ENCODE measurements at places on chromosomes 5 and 9.

DNA sequence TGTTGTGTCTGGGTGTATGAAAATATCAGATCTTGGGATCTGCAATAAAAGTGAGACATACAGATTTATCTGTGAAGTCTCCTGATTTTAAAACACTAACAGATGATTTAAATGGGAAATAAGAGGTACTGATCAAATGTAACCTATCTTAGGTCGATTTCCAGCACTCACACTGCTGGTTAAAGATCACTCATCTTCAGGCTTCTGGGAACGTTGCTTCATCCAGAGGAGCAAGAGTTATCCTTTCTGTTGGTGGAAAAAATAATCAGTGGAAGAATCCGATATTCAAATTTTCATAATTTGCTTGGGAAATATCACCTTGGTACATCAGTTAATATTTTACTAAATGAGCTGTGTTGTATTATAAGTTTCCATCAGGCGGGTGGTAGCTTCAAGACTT is 876.8 kb upstream of the WWC1 start:
- DNase-seq = no peak

- no peak for DNase-seq
Observed at GRCh38 chr9:3879726-3880505, 354.1 kb upstream of the RFX3 start.

DNA sequence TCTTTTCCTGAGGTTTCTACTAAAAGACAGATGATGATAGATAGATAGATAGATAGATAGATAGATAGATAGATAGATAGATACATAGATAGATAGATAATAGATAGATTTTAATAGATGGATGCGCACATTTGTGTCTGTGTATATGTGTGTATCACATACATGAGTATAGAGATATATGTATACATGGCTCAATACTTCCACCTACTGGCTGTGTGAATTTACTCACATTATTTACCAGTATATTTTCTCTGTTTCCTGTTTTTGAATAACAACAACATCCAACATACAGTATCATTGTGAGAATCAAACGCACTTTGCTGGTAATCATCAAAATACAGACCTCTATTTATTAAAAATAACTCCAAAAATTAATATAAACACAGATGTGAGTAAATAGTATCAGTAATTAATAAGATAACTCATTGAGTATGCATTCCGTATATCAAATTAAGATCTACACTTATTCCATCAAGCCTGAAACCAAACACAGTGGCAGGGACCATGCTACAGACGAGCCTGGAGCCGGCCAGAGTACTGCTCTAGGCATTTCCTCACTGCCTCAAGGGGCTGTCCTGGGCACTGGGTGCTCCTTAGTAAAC is 338.0 kb downstream of the SEMA5A start:
- no peak for DNase-seq

DNA sequence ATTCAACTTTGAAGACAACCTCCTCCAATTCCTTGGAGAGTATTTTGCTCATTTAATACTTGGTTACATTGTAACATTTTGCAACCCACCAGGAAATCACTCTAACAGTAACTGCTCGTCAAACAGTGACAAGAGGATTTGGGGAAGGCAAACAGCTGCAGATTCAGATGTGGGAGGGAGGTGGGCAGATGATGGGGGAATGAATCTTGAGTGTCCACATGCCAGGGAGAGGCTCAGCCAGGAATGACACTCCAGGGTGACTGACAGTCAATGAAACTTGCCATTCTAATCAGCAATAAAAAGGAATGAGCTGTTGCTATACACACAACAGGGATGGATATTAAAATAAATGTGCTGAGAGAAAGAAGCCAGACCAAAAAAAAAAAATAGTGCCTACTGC is 97.7 kb upstream of the ANKRD55 start:
- DNase-seq = no peak

DNA sequence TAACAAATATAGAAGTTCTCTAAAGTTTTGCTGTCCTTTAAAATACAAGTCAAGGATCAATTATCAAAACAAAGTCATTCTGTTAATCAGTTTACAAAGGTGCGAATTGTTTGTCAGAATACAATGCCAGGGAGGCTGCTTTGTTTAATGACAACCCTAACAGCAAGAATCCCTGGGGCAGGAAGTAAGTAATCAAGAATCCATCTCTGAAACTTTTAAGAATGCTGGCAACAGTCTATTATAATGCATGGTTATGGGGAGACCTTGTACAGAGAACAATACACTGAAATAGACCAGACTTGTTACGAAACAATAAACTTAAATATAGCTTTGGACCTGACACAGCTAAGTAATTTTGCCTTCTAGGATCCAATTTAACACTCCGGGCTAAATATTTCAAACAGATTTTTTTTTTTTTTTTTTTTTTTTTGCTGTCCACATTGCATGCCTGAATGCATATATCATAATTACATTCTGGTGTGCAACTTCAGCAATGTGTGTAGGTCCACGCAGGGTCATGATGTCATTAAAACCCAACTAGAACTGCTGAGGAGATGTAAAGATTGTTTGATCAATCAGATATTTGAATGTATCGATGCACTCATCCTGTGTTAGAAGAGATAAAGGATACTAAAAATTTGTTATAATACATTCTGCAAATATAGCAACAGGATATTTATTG is 421.3 kb downstream of the CETN3 start:
- DNase-seq = no peak

GRCh38 chr5:93665648-93666047 is 75.8 kb downstream of the POU5F2 start:
- DNase-seq = no peak

DNA sequence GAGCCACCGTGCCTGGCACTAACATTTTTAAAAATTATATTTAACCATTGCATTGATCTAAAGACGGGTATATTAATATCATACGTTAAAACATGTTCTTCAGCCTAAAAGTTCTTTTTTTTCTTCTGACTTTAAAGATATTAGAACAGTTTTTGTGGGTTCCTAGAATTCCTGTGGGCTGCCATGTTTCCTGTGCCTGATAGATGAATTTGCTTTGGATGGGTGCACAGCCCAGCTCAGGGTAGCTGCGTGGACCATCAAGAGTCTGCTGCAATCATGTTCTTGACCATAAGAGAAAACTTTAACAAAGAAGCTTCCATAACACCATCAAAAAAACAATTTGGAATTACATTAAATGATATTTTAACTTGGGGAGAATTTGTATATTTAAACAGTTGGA is 2.4 kb upstream of the LAMC3 start:
- no peak for DNase-seq

GRCh38 chr5:65695896-65696295 is 26.0 kb downstream of the SGTB start:
- DNase-seq = no peak

DNA sequence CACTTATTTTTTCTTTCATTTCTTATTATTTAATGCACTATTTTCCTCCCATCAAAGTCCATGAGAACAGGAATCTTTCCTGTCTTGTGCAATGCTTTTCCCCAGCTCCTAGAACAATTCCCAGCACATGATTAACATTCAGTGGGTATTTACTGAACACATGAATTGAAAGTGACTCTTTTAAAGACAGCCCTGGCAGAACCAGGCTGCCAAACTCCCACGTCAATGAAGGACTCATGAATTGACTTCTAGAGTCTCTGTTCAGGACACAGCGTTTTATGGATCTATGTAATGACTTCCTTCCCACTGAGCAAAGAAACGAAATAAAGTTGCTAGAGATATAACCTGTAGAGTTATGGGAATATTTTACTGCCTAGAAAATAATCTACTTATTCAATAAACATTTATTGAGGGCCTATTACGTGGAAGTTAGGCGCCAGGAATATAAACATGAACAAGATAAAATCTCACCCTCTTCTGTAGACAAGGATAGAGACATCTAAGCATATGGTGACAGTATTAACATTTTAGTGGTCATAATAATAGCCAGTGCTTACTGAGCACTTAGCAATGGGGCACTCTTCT is 485.9 kb upstream of the KLF4 start:
- no peak for DNase-seq

DNA sequence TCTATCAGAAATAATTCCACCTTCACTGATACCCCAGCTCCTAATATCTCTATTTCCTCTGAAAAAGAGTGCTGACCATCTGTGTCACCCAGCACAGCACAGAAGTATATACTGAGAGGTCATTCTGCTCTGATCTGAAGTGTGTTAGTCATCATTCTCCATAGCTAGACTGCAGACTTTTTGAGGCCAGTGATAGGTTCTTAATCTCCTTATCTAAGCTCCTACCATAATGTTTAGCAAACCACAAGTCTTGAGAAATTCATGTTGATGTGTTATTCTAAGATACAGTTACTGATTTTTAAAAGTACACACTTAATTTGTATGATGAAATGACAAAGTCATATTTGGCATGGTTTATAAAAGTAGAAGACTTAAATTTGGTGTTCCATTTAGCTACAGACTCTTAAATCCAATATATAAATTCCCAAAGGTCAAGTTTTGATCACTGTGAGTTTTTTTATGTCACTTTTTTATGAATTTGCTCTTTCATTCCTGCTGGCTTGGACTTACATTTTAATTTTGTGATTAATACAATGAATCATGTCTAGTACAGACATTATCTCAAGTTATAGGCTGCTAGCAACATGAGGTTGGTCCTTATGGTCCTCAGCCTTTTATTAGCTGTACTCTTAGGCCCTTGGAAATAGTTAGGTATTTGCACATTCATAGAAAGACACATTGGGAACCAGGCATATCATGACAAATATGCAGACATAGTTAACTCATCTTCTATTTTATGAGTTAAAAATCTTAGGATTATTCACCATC is 380.8 kb downstream of the EBF1 start:
- no peak for DNase-seq

DNA sequence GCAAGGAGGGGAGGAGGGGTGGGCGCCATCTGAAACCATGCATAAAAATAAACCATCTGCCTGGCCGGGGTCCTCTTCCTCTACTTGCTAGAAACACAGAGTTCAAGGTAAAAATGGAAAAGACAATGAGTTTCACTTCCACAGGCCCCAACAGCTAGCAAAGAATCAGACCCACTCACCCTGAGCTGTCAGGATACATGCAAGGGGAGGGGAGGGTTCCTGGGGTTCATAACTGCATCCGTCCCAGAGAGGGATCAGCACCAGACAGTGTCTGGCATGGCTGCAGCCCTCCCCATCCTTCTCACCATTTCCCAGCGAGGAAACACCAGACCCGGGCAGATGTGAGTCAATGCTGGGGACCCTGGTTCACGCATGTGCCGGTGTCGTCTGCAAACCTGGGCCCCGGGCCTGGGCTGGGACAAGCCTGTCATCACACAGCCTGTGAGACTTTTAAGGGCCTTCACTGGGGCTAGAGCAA is 55.4 kb downstream of the SEMA4D start:
- DNase-seq = no peak

- DNase-seq = no peak
Observed at GRCh38 chr5:149063017-149063687, at the start of gene SH3TC2. Gene SH3TC2, minus strand, starts transcription at chr5:149063062. Its CDS starts 40 bp downstream, at chr5:149063022.

DNA sequence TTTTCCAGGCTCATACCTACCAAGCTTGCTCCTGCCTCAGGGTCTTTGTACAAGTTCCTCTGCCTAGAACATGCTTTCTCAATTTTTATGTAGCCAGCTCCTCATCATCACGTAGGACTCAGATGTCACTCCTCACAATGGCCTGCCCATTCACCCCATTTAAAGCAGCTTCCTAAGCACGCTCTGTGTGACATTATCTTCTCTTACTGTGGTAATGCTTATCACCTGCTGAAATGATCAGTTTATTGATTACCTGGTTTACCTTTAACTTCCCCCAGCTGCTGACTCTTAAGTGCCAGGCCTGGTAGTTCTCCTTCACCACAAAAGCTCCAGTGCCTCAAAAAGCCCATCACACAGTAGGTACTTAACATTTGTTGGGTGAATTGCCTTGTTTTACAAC is 13.6 kb downstream of the FUBP3 start:
- no peak for DNase-seq

DNA sequence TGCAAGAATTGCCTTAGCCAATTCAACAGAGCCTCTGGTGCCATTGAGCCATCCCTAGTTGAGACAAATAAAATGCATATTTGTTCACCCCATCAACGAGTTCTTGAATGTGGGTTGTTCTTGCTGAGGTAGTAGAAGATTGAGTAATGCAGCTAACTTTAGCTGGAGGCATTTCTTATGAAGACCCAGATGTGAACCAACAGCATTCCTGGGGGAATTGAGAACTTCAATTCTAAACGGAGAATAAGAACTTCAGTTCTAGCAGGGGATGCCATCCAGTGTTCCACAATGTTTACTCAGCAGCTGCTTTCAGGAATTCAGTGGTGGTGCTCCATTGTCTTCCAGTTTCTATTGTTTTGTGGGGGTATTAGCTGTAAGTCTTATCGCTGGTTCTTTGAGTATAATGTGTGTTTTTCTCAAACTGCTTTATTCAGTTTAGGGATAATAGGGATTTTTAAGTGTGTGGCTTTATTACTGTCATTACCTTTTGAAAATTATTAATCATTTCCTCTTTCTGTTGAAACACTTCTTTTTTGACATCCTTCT is 1968.2 kb upstream of the NUDT12 start:
- DNase-seq = no peak

- DNase-seq = no peak
Observed at GRCh38 chr9:125821078-125821477, 73.9 kb downstream of the PBX3 start.

DNA sequence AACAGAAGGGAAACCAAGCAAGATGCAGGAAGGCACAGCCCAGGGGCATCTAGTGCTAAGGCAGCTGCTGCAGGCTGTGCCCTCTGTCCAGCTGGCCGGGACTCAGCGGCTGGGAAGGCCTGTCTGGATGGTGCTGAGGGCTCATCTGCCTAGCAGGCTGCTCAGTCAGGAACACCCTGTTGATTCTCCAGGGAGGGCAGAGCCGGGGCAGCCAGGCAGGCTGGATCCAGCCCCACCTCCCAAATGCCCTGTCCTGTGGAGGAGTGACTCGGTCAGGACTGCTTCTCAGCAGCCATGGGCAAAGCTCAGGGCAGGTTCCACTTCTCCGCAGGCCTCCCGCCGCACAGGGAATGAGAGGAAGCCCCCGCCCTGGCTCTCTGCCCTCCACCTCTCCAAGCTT is 7.8 kb upstream of the LCN9 start:
- DNase-seq = no peak

GRCh38 chr9:16407617-16408016 is 462.9 kb downstream of the BNC2 start:
- DNase-seq = no peak

Measured in activated CD4-positive, alpha-beta T cell treated with anti-CD3 and anti-CD28 coated beads, Interleukin-2, amount 50 U/mL, for 1 hour (primary cell).